ENCODE measurements at places on chromosomes 1 and 21.

GRCh38 chr1:160767395-160768294, 28.3 kb upstream of the LY9 start:
- DNase-seq = no peak

DNA sequence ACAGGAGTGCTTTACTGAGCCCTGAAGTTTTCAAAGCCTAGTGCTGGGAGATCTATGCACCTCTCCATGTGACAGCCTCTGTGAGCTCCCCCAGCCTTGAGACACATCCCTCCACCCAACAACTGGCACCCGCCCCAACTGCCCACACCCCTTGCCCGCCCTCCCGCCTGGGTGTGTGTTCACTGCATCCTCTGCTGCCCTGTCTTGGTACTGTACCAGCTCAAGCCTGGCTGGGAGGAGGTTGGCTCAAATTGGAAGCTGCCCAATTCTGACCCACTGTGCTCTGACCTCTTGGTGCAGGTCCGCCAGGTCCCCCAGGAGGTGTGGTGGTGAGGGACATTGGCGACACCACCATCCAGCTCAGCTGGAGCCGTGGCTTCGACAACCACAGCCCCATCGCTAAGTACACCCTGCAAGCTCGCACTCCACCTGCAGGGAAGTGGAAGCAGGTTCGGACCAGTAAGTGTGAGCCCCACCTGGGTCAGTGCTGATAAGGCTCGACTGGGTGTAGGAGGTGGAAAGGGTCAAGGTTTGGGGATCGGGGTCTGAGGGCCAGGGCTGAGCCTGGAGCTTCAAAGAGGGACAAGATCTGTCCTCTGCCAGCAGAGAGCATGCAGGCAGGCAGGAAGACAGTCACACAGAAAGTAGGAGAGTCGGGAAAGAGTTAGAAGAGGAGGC, 18.0 kb downstream of the TMEM81 start:
- no peak for DNase-seq

GRCh38 chr1:203492748-203493130, 1.2 kb upstream of the OPTC start:
- no peak for DNase-seq

DNA sequence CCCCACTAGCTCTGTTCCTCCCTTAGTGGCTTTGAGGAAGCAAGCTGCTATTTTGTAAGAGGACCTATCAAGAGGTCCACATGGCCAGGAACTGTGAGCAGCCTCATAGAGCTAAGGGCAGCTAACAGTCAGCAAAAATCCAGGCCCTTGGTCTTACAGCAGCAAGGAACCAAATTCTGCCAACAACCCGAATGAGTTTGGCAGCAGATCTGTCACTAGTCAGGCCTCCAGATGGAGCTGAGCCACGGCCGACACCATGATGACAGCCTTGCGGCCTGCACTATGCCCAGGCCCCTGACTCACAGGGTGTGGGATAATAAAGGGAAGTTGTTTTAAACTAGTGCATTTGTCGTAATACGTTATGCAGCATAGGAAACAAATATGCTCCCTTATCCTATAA, 28.0 kb upstream of the H3-3A start:
- peak; percentile 58 for DNase-seq

DNA sequence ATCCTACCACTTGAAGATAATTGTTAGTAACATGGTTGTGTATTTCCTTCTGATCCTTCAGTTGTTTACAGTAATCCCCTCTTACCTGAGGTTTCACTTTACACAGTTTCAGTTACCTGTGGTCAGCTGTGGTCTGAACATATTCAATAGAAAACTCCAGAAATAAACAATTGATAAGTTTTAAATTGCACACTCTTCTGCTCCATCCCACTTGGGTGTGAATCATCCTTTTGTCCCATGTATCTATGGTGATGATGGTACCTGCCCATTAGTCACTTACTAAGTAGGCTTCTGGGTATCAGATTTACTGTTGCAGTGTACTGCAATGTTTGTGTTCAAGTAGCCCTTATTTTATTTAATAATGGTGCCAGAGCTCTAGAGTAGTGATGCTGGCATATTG, 62.5 kb downstream of the OSBPL9 start:
- DNase-seq = no peak

GRCh38 chr1:87144316-87144895, 184.3 kb upstream of the LMO4 start:
- no peak for DNase-seq

DNA sequence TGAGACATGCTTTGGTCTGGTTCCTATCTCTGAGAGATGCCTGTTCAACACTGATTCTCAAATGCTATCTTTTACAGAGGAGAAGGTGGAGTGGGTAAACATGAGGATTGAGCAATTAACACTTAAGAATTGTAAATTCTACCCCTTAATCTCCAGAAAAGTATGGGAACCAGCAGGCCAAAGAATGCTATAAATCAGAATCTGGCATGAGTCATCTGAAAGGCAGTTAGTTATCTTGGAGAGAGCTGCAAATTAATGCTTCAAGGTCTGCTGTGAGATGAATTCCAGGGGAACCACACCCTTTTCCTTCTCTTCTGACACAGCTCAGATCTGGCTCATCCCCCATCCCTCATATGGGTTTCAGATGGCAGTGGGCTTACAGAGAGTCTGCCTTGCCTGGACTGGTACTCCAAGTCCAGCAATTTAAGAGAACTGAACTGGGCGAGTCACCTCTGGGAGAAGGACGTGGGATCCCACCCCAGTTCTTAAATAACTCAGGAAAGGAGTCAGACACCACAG, 5.2 kb downstream of the S100A10 start:
- DNase-seq = no peak

DNA sequence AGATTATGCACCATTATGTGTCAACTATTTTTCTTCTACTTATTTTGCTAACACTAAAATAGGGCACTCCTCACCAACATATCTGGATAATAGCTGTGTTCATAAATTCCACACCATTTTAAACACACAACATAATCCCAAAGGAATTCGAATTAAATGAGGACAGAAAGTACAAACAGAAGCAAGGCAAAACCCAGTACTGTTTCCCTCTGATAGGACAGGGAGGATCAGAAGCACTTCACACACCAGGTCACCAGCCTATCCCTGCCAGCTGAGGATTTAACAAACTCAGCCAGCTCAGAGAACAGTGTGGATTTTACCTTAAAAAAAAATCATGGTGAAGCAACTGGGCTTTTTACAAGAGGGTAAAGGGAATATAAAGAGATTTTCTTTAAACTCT, 20.0 kb downstream of the CRYZ start:
- DNase-seq = no peak

- no peak for DNase-seq
These were observed 211.6 kb upstream of the SAMSN1 start for GRCh38 chr21:14757533-14758327.

Measured in nucleus accumbens (tissue), 56 donors.